Lower lobe of right lung (tissue), 2 donors: ENCODE measurements at places on chromosomes 1 and 21.

GRCh38 chr1:225437710-225438437 lies 10.0 kb upstream of the LBR start:
- no peak for DNase-seq
- H3K27ac ChIP-seq, result no peak overlapping the region
- H3K27me3 ChIP-seq, result no peaks in the 10 kb centered on the region
- no peaks in the 10 kb centered on the region for H3K36me3 ChIP-seq
- no peak overlapping the region for H3K4me3 ChIP-seq
- H3K4me1 ChIP-seq, result peaks cover 19% of the 10 kb centered on the region

GRCh38 chr1:167905671-167906070 lies 8.3 kb downstream of the ADCY10 start:
- no peaks in the 10 kb centered on the region for H3K36me3 ChIP-seq
- no peak overlapping the region for H3K27ac ChIP-seq
- no peak overlapping the region for H3K4me3 ChIP-seq
- H3K27me3 ChIP-seq, result no peaks in the 10 kb centered on the region

- H3K4me3 ChIP-seq, result no peak overlapping the region
- no peaks in the 10 kb centered on the region for H3K27me3 ChIP-seq
- DNase-seq, result no peak
- H3K27ac ChIP-seq, result no peak overlapping the region
- H3K4me1 ChIP-seq, result no peaks in the 10 kb centered on the region
Observed at GRCh38 chr1:244980605-244981004, 116.3 kb upstream of the HNRNPU start.

GRCh38 chr1:87388411-87388810 lies 59.7 kb downstream of the LMO4 start:
- H3K4me1 ChIP-seq, result peaks cover 4% of the 10 kb centered on the region
- no peaks in the 10 kb centered on the region for H3K27me3 ChIP-seq
- H3K27ac ChIP-seq, result no peak overlapping the region
- H3K36me3 ChIP-seq, result no peaks in the 10 kb centered on the region
- no peak overlapping the region for H3K4me3 ChIP-seq

- H3K4me3 ChIP-seq, result no peak overlapping the region
- H3K27ac ChIP-seq, result no peak overlapping the region
- no peak for DNase-seq
- no peaks in the 10 kb centered on the region for H3K4me1 ChIP-seq
Observed at GRCh38 chr1:19619697-19620384, 24.3 kb upstream of the NBL1 start.

DNA sequence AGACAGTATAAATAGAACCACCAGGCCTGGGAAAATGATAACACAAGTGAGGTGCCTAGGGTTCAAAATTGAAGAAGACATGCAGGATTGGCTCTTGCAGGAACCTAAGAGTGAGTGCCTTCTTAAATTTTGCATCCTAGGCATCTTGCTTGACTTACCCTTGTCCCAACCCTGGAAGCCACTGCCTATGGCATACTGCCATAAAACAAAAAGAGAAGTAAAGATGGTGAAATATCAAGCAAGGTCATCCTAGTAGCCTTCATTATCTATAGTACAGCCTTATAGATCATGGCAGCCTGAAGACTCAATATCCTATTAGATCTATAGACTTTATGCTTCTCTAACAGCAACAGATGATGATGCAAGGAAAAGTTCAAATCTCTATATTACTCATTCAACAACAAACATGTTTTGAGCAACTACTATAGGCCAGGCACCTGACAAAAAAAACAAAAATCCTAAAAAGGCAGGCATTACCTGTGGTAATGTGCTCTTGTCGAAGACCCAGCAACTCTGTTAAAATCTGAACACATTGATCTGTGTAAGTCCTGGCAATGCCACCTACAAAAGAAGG lies 6.3 kb downstream of the AP4B1 start:
- no peaks in the 10 kb centered on the region for H3K27me3 ChIP-seq
- no peak for DNase-seq
- peaks cover 71% of the 10 kb centered on the region for H3K36me3 ChIP-seq
- H3K4me1 ChIP-seq, result peaks cover 18% of the 10 kb centered on the region
- H3K4me3 ChIP-seq, result no peak overlapping the region

GRCh38 chr1:17849216-17849615 lies 94.1 kb downstream of the ACTL8 start:
- no peaks in the 10 kb centered on the region for H3K27me3 ChIP-seq
- no peak overlapping the region for H3K27ac ChIP-seq
- H3K36me3 ChIP-seq, result no peaks in the 10 kb centered on the region
- H3K4me1 ChIP-seq, result no peaks in the 10 kb centered on the region
- no peak overlapping the region for H3K4me3 ChIP-seq
- no peak for DNase-seq

- peak overlapping the region; percentile 26 for H3K27ac ChIP-seq
- H3K27me3 ChIP-seq, result no peaks in the 10 kb centered on the region
- no peaks in the 10 kb centered on the region for H3K4me1 ChIP-seq
- H3K36me3 ChIP-seq, result peaks cover 63% of the 10 kb centered on the region
- no peak for DNase-seq
Observed at GRCh38 chr1:229596925-229597699, 28.8 kb downstream of the TAF5L start.

- H3K4me3 ChIP-seq, result no peak overlapping the region
- no peak for DNase-seq
- H3K27me3 ChIP-seq, result no peaks in the 10 kb centered on the region
- no peak overlapping the region for H3K27ac ChIP-seq
- peaks cover 17% of the 10 kb centered on the region for H3K36me3 ChIP-seq
- H3K4me1 ChIP-seq, result no peaks in the 10 kb centered on the region
Observed at GRCh38 chr1:214332946-214333798, 52.2 kb downstream of the SMYD2 start.

DNA sequence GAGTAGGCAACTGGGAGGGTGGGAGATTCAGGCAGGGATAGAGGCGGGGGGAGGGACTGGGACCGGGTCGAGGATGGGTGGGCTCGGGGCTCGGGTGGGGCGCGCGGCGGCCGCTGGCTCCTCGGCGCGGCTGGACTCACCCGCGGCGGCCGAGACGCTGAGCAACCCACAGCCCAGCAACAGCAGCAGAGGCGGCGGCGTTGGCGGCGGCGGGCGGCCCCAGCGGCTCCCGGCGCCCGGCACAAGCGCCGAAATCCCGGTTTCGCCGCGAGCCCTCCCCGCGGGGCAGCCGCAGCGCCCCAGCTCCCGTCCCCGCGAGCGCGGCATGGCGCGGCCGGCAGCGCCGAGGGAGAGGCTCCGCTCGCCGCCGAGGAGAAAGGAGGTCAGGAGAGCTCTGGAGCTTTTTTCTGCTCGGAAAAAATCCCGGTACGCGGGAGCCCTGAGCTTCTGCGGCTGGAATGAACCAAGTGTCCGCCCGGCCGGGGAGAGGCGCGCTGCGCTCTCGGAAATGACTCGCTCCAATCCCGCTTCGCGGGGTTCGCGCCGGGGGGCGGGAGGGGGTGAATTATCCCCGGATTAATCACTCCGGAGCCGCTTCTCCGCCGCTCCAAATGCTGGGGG lies at the start of gene CSMD2:
CSMD2 (minus strand) TSS at position 460 of the 621 bp plus-strand sequence; CDS start at position 327, 133 bp downstream.
- H3K4me1 ChIP-seq, result peaks cover 20% of the 10 kb centered on the region
- peak within 1 kb of the TSS; percentile 46 for H3K4me3 ChIP-seq
- no peaks in the 10 kb centered on the region for H3K36me3 ChIP-seq
- peaks cover 74% of the 10 kb centered on the region for H3K27me3 ChIP-seq
- H3K27ac ChIP-seq, result no peak within 1 kb of the TSS
- DNase-seq, result no peak

- H3K4me1 ChIP-seq, result peaks cover 83% of the 10 kb centered on the region
- no peak overlapping the region for H3K4me3 ChIP-seq
- no peaks in the 10 kb centered on the region for H3K36me3 ChIP-seq
- DNase-seq, result no peak
Observed at GRCh38 chr1:208160259-208160819, 83.8 kb downstream of the PLXNA2 start.

GRCh38 chr1:111512132-111512889 lies 8.9 kb upstream of the ADORA3 start:
- no peak for DNase-seq
- H3K36me3 ChIP-seq, result no peaks in the 10 kb centered on the region
- no peak overlapping the region for H3K27ac ChIP-seq
- H3K27me3 ChIP-seq, result no peaks in the 10 kb centered on the region
- peaks cover 94% of the 10 kb centered on the region for H3K4me1 ChIP-seq

- no peak overlapping the region for H3K27ac ChIP-seq
- no peak overlapping the region for H3K4me3 ChIP-seq
- H3K36me3 ChIP-seq, result no peaks in the 10 kb centered on the region
- no peak for DNase-seq
- H3K4me1 ChIP-seq, result no peaks in the 10 kb centered on the region
Observed at GRCh38 chr1:71774705-71775104, 507.6 kb downstream of the NEGR1 start.

DNA sequence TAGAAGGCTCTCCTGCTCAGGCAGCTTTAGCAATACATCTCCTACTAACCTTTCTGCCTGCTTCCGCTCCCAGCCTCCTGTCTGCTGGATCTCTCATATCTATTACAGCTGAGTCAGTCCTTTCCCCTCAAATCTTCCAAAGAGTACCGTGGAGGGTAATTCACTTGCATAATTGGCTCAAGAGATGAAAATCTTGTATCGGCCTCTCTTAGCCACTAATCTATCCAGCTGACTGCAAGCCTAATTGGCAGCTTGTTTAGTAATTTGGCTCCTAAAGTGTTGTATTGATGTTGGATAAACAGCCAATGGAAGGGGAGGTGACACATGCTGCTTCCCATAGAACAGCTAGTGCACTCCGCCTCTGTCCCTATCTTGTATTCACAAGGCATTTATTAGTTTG lies 195.7 kb downstream of the GPATCH2 start:
- DNase-seq, result no peak
- H3K36me3 ChIP-seq, result peaks cover 17% of the 10 kb centered on the region
- H3K27ac ChIP-seq, result no peak overlapping the region
- no peaks in the 10 kb centered on the region for H3K4me1 ChIP-seq

DNA sequence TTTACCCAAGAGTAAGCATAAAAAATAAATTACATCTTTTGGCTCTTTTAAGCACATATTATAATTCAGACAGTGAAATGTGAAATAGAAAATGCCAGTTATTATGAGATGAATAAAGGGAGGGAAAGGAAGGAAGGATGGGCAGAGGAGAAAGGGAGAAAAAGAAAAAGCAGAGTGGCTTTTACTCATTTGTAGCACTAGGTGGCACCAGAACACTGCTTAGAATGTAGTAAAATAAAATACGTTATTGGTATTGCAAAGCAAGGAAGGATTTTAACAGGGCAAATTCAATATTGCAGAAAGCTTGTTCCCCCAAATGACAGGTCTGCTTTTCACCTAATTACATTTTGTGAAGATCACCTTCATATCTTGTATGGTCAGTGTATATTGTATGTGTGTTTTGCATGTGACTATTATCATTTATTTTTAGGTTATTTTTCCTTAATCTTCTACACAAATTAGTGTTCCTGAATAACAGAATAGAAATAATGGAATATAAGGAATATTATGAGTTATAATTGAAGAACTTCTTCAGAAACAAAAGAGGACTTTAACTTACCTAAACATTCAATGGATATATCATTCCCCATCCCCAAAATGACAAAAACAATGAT lies 9.1 kb upstream of the PCNX2 start:
- H3K4me3 ChIP-seq, result no peak overlapping the region
- no peak overlapping the region for H3K27ac ChIP-seq

DNA sequence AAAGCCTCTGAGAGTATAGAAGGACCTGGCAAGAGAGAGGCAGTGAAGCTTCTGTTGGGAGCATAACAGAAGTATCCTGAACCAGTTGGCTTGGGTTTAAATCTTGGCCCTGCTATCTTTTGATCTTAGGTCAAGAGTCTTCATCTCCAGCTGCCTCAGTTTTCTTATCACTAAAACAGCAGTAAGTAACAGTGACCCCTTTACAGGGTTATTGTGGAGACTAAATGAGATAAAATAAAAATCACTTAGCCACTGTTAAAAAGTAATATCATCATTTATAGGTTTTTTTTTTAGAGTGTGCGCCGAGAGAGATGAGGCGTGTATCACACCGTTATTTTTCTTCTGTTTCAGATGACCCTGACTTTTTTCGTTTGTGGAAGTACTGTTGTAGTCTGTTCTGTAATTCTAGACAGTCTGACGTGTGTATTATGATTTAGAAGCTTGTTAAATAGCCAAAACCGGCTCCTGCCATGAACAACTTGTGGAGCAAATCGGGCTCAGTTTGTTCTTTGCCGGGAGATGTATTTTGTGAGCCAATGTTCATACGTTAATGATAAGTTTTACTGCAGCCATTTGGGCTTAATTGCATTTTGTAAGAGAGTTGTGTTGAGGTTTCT lies 1.1 kb downstream of the THRAP3 start:
- DNase-seq, result no peak
- H3K4me3 ChIP-seq, result peak overlapping the region; percentile 87
- no peaks in the 10 kb centered on the region for H3K27me3 ChIP-seq
- H3K36me3 ChIP-seq, result peaks cover 30% of the 10 kb centered on the region
- H3K4me1 ChIP-seq, result peaks cover 40% of the 10 kb centered on the region
- H3K27ac ChIP-seq, result peak overlapping the region; percentile 97

DNA sequence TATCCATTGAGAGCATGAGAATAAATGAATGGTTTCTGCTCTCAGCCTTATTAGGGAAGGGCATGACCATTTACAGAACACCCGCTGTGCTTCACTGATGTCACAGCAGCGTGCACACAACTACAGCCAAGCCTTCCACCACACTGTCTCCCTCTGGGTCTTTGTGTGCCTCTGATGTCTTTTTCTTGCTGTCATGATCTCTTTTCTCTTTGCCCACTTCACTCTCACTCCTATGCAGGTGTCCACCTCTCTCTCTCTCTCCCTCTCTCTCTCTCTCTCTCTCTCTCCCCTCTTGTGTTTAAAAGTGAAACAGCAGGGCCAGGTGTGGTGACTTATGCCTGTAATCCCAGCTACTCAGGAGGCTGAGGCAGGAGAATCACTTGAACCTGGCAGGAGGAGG lies 232.5 kb upstream of the JUN start:
- no peaks in the 10 kb centered on the region for H3K27me3 ChIP-seq
- no peak for DNase-seq
- H3K36me3 ChIP-seq, result no peaks in the 10 kb centered on the region
- H3K4me1 ChIP-seq, result peaks cover 30% of the 10 kb centered on the region
- no peak overlapping the region for H3K4me3 ChIP-seq

DNA sequence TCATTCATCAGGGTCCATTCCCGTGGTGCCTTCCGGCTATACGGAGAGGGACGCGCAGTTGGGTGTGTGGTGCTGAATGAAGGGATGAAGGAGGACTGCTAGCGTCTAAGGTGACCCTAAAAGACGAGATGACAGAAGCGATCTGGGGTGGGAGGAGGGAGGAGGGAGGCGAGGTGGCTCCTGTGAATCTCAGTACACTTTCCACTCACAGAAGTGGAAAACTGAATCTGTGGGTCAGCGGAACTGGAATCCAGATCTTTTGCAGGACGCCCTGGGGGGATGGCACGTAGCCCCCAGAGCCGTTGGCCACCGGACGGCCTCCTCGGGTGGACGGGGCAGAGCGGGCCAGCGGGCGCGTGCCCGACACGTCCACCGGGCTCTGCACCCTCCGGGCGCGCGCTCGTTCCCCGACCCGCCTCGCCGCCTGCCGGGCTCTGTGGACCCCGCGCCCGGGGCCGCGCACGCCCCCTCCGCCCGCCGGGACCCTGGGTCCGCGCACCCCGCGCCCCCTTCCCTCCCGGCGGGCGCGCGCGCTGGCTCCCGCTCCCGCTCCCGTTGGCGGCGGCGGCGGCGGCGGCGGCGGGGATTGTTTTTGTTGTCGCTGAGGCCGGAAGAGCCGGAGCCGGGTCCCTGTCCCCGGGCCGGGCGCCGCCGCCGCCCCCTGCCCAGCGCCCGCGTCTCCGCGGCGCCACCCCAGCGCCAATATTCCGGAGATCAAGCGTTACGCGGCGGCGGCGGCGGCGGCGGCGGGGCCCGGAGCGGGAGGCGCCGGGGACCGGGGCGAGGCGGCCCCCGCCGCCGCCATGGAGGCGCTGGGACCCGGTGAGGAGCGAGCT lies at the start of gene AGO4:
AGO4 (plus strand) TSS at position 403 of the 836 bp plus-strand sequence; CDS start at position 804, 401 bp downstream.
- H3K4me1 ChIP-seq, result peaks cover 50% of the 10 kb centered on the region
- peak within 1 kb of the TSS; percentile 95 for H3K4me3 ChIP-seq
- no peaks in the 10 kb centered on the region for H3K27me3 ChIP-seq
- peak; percentile 82 for DNase-seq
- no peaks in the 10 kb centered on the region for H3K36me3 ChIP-seq
